ENCODE measurements at places on chromosomes 5 and 9. TPM values are rescaled to one million over a fixed set of nuclear protein-coding genes. Genes with fewer than 3 reads are reported as not detected.

The GARIN3 gene
- total RNA-seq: not detected

The C5orf46 gene
- not detected for total RNA-seq

The TLX3 gene
- not detected for total RNA-seq

The ADAMTSL2 gene
- total RNA-seq: not detected

The UGCG gene
- 29.5 TPM for total RNA-seq

- H3K27me3 ChIP-seq: no peaks in the 10 kb centered on the region
- H3K27ac ChIP-seq: no peak overlapping the region
- peak; percentile 44 for DNase-seq
- H3K4me3 ChIP-seq: no peak overlapping the region
- no peaks in the 10 kb centered on the region for H3K4me1 ChIP-seq
Observed at GRCh38 chr5:179974946-179975712, 67.4 kb upstream of the TBC1D9B start.

DNA sequence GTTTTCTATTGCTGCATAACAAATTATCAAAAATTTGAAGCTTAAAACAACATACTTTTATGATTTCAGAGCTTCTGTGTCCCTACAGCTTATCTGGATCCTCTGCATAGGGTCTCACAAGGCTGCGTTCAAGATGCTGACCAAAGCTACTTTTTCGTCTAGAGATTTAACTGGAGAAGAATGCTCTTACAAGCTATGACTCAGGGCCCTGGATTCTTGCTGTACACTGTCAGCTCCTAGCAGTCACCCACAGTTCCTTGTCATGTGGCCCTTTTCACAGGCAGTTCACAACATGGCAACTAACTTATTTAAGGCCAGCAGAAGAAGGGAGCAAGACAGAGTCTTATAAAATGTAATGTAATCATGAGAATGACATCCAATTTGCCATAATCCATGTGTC lies 70.8 kb upstream of the FAM174A start:
- H3K27me3 ChIP-seq: no peaks in the 10 kb centered on the region
- no peaks in the 10 kb centered on the region for H3K4me1 ChIP-seq
- no peak for DNase-seq
- no peak overlapping the region for H3K4me3 ChIP-seq
- H3K36me3 ChIP-seq: no peaks in the 10 kb centered on the region

DNA sequence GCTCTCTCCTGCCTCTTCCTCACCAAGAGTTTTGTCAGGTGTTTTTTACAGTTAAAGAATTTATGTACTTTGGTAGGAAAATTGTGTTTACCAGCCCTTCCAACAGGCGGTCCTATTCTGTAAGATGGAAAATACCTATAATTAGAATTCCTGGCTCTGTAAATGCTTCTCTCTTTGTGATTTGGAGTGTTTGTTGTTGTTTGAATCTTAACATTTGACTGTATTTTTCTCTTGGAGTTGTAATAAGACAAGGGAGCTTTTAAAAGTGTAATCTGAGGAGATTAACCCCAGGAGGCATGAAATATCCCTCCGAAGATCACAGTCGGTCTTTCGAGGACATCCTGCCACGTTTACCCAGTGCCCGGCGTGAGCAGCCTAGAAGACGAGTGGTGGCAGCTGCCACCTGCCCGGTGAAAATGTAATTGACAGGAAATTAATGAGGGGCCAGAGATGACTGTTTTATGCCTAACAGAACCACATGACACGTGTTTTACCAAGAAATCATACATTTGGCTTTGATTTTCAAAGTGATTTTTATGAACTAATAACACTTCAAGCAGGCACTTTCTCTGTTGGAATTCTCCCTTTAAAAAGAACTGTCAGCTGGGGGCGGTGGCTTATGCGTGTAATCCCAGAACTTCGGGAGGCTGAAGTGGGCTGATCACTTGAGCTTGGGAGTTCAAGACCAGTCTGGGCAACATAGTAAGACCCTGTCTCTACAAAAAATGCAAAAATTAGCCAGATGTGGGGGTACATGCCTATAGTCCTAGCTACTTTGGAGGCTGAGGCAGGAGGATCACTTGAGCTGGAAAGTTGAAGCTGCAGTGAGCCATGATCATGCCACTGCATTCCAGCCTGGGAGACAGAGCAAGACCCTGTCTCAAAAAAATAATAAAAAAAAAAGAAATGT lies 20.0 kb downstream of the ANKRD33B start:
- peaks cover 16% of the 10 kb centered on the region for H3K4me1 ChIP-seq
- H3K27me3 ChIP-seq: no peaks in the 10 kb centered on the region
- no peak overlapping the region for H3K4me3 ChIP-seq
- no peak overlapping the region for H3K27ac ChIP-seq
- DNase-seq: no peak
- H3K36me3 ChIP-seq: no peaks in the 10 kb centered on the region

DNA sequence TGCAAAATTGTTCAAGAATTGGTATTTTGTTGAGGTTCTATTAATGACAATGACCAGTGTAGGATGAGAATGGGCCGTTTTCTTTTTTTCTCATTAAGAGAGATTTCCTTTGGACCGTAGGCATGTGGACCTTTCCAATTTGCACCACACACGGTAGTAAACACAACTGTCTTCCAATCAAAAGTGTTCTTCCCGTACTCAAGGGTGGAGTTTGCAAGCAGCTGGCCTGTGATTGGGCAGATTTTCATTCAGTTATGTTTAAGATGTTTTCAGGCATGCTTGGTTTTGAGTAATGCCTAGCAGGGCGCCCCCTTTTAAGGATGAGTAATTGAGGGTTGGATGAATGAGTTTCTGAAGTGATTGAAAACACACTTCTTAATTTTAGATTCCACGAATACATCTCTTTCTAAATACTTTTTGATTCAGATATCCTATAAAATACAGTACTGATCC lies 2.5 kb downstream of the KDM3B start:
- no peak overlapping the region for H3K27ac ChIP-seq
- H3K4me3 ChIP-seq: peak overlapping the region; percentile 96
- H3K27me3 ChIP-seq: no peaks in the 10 kb centered on the region

DNA sequence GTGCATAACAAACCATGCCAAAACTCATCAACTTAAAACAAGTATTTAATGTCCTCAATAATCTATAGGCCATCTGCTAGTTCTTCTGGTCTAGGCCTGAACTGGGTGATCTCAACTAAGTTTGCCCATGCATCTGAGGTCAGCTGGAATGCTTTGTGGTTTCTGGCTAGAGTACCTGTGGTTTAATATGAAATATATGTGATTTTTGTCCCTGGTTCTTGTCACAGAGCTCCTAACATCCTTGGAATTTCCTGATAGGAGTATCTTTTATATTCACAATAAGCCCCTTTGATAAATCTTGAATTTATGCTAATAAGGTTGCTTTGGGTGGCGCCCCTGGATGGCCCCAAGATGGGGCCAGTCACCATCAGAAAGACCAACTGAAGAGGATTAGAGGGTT lies 535.9 kb downstream of the DNAH5 start:
- no peaks in the 10 kb centered on the region for H3K4me1 ChIP-seq
- H3K27me3 ChIP-seq: no peaks in the 10 kb centered on the region
- no peaks in the 10 kb centered on the region for H3K36me3 ChIP-seq
- no peak overlapping the region for H3K27ac ChIP-seq
- no peak for DNase-seq

DNA sequence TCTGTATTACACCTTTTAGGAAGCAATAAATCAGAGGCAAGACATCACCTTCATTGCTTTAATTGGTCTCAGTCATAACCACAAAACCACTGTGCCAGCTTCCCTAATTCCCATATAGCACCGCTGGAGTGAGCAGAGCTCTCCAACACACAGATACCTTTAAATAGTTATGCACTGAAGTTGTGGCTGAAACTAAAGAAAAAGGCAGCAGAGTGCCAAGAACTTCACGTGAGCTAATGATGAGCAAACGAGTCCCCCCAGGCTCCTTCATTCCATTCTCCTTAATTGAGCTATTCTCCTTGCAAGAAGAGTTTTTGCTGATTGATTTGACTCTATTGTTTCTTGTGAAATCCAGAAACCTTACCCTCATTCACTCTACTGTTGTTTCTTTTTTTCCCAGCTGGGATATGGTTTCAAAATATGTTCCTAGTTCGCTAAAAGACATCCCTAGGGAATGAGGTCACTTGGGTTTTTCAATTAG lies 501.5 kb downstream of the SPATA31D1 start:
- no peaks in the 10 kb centered on the region for H3K27me3 ChIP-seq
- no peaks in the 10 kb centered on the region for H3K36me3 ChIP-seq
- no peak overlapping the region for H3K4me3 ChIP-seq
- DNase-seq: no peak

GRCh38 chr5:149129181-149129580 lies 12.1 kb upstream of the ABLIM3 start:
- DNase-seq: no peak
- H3K36me3 ChIP-seq: no peaks in the 10 kb centered on the region
- H3K27ac ChIP-seq: no peak overlapping the region
- H3K4me1 ChIP-seq: peaks cover 2% of the 10 kb centered on the region
- no peak overlapping the region for H3K4me3 ChIP-seq
- peaks cover 7% of the 10 kb centered on the region for H3K27me3 ChIP-seq

DNA sequence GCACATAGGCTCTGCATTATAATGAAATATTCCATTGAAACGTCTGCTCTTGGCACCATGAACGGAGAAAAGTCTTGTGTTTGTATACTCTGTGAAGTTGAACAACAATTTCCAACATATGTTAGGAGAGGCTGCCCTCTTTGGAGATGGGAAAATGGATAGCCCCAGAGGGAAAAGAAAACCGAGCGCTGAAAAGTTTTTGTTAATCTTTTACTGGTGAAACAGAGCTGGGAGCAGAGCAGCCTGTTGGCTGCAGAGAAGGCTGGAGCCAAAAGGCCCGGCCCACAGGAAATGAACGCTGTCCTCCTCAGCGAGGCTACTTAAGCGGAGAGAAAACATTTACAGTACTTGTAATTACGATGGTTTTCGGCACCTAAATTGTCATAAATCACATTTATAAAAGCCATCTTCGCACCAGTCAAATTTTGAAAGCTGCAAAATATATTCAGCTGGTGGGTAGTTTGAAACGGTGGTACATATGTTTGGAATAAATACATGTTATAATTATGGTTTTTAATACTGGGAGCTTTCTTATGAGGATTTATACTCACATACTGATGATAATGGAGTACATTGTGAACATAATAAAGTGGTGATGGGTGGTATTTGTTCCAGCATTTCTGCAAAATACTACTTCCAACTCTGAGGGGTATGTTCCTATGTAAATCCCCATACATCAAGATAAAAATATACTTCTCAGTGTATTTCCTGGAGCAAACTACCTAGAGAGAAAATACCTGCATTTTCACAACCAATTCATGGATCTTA lies 129.6 kb upstream of the CNTLN start:
- DNase-seq: no peak
- H3K4me1 ChIP-seq: no peaks in the 10 kb centered on the region
- no peak overlapping the region for H3K27ac ChIP-seq
- no peaks in the 10 kb centered on the region for H3K27me3 ChIP-seq
- H3K36me3 ChIP-seq: no peaks in the 10 kb centered on the region

- no peak for DNase-seq
Observed at GRCh38 chr5:83530193-83530592, 58.6 kb downstream of the VCAN start.

GRCh38 chr5:61148515-61148914 lies 13.8 kb downstream of the SMIM15 start:
- no peak for DNase-seq
- no peaks in the 10 kb centered on the region for H3K27me3 ChIP-seq
- no peak overlapping the region for H3K4me3 ChIP-seq
- no peaks in the 10 kb centered on the region for H3K4me1 ChIP-seq
- no peak overlapping the region for H3K27ac ChIP-seq

Measured in K562 (cell line).